ENCODE measurements at places on chromosomes 6 and 20. TPM values are rescaled to one million over a fixed set of nuclear protein-coding genes. Genes with fewer than 3 reads are reported as not detected.

- DNase-seq = no peak
Measured at GRCh38 chr6:38806271-38806670, 91.2 kb downstream of the DNAH8 start.

DNA sequence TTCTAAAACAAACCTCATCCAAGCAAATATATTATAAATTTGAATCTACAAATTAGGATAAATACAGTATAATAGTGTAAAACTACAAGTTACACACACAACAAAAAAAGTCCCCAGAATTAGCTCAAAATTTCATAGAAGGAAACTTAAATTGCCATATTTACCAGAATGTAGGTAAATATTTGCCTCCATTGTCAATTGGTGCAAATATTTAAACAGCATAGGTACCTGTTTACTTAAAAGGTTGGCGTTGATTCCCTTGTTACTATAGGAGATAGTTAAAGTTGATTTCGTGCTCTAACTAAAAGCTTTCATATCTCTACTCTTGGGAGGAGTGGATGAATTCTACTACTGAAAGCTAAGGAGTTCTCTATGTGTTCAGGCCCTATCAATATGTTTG lies 111.6 kb upstream of the TENT5A start:
- DNase-seq = no peak

- DNase-seq = no peak
Measured at GRCh38 chr6:87473419-87473903, 687 bp downstream of the SLC35A1 start.

The SLC18B1 gene
- 6.9 TPM for total RNA-seq

- no peak for DNase-seq
Measured at GRCh38 chr20:63092660-63093215, 86.0 kb upstream of the BHLHE23 start.

GRCh38 chr20:63322933-63323273 lies 29.9 kb downstream of the COL20A1 start:
- no peak for DNase-seq

DNA sequence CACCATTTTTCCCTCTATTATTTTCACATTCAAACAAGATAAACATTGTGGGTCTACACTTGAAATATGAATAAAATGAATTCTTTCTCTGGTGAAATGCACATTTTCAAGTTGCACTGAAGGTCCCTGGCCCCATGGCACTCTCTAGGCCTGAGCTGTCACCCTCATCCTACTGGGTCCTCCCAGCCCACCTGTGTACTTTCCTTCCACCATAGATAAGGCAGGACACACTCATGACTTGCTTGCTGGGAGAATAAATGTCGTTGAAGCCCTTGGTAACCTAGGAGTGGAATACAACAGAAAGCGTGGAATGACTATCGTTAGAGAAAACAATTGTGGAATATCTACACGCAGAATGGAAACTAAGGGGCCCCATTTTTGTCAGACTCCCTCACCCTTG lies 101.0 kb upstream of the QKI start:
- DNase-seq = no peak

GRCh38 chr6:38209371-38210260 lies 390.1 kb downstream of the ZFAND3 start:
- DNase-seq = no peak

- no peak for DNase-seq
Measured at GRCh38 chr6:21121636-21122136, 471.9 kb upstream of the SOX4 start.

The BAK1 gene
- total RNA-seq = 55.4 TPM

The XRN2 gene
- 77.9 TPM for total RNA-seq

The PRSS35 gene
- not detected for total RNA-seq

The NKAIN2 gene
- not detected for total RNA-seq

- DNase-seq = no peak
Measured at GRCh38 chr6:157227202-157228166, 95.8 kb downstream of the TMEM242 start.

The ZSCAN16 gene
- total RNA-seq = 7.9 TPM

The RIPPLY2 gene
- not detected for total RNA-seq

Measured in activated T-cell treated with anti-CD3 and anti-CD28 coated beads, Interleukin-2, amount 50 U/mL, for 72 hours (primary cell).